ENCODE measurements at places on chromosomes 3 and 15.

DNA sequence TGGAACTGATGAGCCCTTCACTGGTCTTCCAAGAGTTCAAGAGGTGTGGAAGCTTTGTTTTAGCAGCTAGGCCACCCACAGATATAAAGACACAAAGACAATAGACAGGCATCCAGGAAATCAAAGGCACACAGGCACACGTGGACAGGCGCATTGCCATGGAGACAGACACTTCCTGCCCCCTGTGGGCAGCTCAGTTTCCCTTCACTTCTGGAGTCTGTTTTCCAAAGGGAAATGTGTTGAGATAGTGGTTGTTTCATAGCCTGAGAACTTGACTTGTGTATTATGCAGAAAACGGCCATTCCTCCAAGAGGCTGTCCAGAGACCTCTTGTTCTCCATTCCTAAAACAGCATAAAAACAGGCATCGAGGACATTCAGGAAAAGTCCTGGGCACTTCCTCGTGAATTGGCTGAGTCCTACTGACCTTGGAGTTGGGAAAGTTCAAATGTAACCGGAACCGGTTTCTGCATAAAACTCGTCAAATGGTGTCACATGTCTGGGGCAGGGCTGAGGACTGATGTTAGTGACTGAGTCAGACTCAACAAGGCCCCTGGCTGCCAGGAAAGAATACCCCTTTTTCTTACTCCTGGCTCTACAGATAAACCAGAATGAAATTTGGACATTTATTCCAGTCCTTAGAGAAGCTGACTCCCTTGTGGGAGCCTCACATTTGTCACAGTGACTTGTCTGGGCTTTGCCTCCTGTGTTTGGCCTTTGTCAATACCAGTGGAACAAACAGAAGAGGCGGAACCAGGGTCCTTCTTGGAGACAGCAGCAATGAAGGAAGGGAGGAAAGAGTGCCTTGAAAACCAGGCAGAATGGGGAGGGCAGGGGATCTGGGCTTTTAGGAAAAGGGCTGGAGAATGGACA, 1.3 kb downstream of the ALPK3 start:
- DNase-seq = no peak

- DNase-seq = no peak
These were observed 38.0 kb upstream of the TKT start for GRCh38 chr3:53293867-53294266.

- DNase-seq = peak; percentile 69
These were observed 55.8 kb upstream of the ZBTB38 start for GRCh38 chr3:141312354-141313092.

- no peak for DNase-seq
These were observed 330.2 kb downstream of the RORA start for GRCh38 chr15:60898896-60899295.

DNA sequence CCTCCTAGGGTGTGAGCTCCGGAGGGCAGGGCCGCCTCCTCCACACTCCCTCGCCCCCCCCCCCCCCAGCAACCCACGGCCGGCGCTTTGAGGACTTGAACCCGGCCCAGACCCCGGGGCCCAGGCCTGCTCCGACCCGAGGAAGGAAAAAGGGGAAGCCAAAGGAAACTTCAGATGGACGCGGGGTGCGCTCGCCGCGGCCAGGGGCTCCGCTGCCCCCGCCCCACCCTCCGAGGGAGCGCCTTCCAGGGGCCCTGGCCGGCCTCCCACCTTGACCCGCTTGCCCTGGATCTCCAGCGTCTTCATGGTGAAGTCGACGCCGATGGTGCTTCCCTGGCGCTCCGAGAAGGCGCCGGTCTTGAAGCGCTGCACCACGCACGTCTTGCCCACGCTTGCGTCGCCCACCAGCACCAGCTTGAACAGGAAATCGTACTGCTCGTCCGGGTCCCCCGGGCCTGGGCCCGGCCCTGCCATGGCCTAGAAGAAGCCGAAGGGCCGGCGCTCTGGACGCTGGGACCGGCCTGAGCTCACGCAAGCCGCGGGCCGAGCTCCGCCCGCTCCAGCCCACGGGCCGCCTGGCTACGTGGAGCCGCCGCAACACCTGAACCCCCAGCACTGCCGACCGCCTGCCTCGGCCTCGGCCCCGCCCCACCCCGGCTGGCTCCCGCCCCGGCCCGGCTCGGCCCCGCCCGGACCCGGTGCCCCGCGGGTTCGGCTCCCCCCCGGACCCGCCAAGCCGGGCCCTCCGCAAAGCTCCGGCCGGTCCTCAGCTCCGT, 400 bp downstream of the RAB43 start:
- DNase-seq = no peak

GRCh38 chr3:33881156-33882064, 83.0 kb downstream of the PDCD6IP start:
- DNase-seq = no peak

DNA sequence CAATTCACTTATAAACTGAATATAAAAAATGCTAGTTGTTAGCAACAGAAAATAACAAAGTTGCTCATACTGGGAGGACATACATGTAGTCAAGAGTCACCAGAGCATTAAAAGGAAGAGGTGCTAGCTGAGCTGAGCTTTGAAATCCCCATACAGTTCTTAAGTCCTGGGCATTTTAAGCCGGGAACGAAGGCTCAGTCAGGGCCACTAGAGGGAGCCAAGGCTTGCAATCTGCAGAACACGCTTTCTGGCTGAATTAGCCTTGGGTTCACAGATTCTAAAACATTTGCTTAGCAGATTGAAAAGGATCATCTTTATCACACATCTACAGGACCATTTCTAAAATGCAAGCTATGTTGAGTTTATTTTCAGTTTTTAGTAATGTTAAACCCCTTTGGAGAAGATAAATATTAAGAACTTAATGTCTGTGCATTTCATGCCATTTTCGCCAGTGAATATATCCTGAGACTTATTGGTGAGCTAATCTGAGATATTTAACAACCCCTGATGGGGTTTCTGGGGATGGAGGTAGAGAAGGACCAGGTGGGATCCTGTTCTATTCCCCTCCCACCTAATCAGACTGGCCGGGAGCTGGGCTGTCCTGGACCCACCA, 26.3 kb upstream of the MNS1 start:
- DNase-seq = peak; percentile 58
